ENCODE measurements at places on chromosomes 3 and 15. TPM values are rescaled to one million over a fixed set of nuclear protein-coding genes. Genes with fewer than 3 reads are reported as not detected.

DNA sequence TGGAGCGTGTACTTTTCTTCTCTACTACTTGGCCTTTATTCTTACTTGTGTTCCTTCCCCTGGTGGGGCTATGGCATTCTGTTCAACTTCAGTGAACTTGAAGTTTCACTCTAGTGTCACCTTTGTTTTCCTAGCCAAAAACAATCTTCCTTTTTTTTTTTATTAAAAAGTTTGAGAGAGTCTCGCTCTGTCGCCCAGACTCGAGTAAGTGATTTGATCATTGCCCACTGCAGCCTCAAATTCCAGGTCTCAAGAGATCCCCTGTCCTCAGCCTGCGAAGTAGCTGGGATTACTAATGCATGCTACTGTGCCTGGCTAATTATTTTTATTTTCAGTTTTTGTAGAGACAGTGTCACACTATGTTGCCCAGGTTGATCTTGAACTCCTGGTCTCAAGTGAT lies 124.8 kb downstream of the SST start:
- no peak for DNase-seq

- DNase-seq: peak; percentile 93
Observed at GRCh38 chr3:127750226-127751031, 71.9 kb downstream of the MGLL start.

DNA sequence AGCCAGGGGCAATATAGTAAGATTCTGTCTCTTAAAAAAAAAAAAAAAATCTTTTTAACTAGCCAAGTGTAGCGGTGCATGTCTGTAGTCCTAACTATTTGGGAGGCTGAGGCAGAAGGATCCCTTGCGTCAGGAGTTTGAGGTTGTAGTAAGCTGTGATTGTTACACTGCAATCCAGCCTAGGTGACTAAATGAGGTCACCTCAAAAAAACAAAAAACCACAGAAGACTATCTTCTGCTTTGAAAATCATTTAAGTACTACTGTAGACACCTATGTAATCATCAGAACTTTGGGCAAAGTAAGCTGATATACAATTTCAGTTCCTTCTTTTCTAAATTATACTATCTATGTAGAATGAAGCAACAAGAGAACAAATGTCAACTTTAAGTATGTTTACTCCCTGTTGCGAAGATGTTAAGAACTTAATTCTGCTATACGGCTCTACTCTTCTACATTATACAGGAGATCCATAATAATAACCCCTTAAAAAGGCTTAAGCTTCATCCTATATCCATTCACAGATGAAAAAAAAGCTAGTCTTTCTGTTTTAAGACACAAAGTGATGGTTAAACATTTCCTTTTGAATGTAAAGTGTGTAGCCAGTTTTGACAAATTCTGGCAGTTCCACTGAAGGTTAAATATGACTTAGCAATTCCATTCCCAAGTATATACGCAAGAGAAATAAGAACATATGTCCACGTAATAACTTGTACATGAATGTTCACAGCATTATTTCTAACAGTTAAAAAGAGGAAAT lies 15.2 kb downstream of the DAZL start:
- DNase-seq: no peak

LIPH gene
- total RNA-seq: 1.9 TPM

GRCh38 chr3:157542711-157543500 lies 39.7 kb upstream of the VEPH1 start:
- DNase-seq: no peak

DNA sequence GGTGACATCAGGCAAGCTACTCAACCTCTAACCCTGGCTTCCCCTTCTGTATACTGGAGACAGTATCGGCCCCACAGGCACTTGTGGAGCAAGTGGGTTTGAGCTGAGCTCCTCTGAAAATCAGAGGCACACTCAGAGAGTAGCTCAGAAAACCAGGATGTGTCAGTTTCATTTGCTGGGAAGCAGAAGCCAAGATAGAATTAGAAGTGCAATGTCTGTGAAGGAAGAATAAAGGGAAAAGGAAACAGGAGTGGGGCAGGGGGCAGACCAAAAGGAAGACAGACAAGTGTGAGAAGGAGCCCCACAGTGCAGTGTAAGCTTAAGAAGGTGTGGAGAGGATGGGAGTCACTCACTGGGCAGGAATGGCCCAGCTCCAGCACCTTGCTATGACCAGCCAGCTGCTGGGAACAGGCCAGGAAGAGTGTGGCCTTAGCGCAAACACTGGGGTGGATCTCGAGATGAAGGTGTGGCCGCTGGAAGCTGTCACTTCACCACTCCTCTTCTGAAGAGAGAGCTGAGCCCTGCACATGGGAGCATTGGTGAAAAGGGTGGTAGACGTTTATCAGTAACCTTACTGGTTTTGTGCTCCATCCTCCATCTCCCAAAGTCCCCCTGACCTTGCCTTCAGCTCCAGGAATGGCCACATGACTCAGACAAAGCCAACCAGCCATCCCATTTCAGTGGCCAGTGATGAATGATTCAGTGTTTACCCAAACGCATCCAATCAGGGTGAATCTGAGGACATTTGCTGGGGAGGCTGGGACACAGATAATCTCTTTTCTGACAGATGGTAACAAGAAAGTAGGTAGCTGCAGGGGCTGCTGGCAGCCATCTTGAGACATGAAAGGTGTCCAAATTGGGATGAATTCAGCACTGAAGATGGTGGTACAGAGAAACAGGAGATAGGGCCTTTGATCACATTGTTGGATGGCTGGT lies 108.4 kb downstream of the SHQ1 start:
- DNase-seq: peak; percentile 56

ASB14 gene
- not detected for total RNA-seq

- no peak for DNase-seq
Observed at GRCh38 chr3:12979947-12980487, 93.2 kb downstream of the IQSEC1 start.

DNA sequence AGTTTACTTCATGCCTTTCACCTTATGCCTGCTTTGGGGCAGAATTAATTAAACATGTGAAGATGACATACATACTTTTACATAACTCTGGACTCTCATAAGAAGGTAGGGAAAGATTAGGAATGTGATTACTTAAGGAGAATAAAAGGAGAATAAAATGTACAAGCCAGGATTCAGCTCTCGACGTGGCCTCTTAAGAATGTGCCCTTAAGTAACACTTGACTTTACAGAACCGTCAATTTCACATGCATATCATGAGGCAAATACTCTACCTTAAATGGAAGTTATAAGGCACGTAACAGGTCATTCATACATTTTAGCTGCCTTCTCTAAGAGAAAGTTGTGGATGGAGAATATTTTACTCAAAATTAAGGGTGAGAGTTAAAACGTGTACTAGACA lies 263.7 kb upstream of the LMCD1 start:
- no peak for DNase-seq

DNA sequence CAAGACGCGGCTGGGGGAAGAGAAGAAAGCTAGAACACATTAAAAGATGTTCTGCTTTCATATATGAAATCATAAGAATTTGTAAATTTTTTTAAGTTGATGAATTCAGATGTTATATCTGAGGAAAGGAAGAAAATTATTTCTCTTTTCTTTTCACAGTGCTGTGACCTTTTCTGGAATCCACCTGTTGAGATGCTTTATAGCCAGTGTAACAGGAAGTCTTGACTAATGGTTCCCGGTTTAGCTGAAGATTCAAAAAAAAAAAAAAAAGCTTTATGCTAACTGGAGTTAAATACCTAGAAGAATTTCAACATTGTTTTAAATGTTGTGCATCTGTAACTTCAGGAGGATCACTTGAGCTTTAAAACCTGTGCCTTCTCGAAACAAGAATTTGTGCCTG lies 9.9 kb downstream of the GTPBP8 start:
- DNase-seq: no peak

SEMA3B gene
- total RNA-seq: 29.5 TPM

- no peak for DNase-seq
Observed at GRCh38 chr3:101158374-101158773, 162.0 kb downstream of the IMPG2 start.

DNA sequence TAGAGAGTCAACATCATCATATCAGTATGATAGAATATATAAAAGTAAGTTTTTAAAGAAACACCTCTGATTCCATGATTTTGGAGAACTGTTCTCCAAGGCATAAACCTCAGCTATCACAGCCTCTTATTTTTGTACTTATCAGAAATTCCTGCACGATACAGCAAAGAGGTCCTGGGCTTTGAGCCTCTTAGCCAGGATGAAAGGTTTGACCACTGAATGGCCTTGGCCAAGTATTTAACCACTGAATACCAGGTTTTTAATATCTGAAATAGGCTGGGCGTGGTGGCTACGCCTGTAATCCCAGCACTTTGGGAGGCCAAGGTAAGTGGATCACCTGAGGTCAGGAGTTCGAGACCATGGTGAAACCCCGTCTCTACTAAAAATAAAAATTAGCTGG lies 1.9 kb upstream of the FAM174B start:
- no peak for DNase-seq

GRCh38 chr15:23687143-23687470 lies at the start of gene NDN:
Gene NDN, minus strand, starts transcription at chr15:23687305. Its CDS starts 88 bp downstream, at chr15:23687217.
- DNase-seq: no peak

- DNase-seq: no peak
Observed at GRCh38 chr3:130093741-130094391, 12.2 kb downstream of the ALG1L2 start.

DNA sequence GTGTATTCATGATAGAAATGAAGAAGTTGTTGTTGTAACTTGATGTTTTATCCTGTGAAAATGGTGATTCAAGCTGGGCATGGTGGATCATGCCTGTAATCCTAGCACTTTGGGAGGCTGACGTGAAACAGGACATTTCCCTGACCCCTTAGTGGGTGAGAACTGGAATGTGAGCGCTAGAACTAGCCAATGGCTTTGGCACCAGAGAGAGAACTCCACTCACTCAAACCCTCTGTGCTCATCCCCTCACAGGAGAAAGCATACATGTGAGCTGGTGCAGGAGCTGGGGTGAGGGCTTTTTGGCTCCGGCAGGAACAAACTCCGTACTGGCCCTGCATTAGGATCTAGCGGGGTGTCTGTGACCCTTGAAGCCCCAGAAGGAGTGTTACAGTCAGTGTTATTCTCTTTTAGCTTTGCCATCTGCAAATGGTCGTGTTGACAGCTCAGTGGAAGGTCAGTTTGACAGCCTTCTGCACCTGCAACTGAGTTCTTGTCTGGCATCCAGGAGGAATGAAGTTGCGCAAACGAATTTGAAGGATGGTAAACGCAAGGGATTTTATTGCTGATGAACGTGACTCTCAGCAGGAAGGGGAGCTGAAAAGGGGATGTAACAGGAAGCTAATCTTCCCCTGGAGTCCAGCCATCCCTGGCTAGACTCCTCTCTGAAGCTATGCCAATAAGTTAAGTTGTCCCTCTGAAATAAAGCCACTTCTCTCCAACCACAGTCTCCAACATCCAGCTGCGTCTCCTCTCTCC lies 1016.6 kb upstream of the CADM2 start:
- no peak for DNase-seq

ITIH3 gene
- not detected for total RNA-seq

GRCh38 chr3:111080413-111080812 lies 8.8 kb downstream of the NECTIN3 start:
- no peak for DNase-seq

DNA sequence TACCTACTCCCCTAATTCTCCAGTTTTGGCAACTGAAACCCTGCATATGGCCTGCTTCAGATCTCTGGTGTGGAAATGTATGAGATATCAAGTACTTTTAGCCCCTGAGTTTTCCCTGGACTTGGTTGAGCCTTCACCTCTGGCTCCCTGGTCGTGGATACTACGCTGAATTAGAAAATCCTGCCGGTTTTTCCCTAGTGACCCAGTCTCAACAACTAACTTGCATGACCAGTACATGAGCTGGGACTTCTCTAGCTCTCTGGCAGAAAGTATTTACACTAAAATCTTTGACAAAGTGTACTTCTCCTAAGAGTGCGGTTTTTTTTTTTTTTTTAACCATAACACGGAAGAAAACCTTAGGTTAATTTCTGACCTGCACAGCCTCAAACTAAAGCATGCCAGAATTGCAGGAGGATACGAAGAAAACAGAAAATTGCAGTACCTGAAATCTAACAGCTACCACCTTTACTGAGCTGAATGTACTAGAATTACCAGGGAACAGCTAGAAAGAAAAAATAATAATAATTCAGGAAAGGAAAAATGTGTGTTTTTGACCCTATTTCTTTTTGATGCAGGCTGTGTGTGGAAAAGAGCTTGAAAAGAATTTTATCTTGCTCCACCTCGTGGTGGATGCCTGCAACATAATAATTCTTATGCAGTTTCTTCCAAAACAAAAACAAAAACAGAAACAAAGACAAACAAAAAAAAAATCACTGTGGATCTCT lies 165.6 kb downstream of the GMNC start:
- no peak for DNase-seq

DNA sequence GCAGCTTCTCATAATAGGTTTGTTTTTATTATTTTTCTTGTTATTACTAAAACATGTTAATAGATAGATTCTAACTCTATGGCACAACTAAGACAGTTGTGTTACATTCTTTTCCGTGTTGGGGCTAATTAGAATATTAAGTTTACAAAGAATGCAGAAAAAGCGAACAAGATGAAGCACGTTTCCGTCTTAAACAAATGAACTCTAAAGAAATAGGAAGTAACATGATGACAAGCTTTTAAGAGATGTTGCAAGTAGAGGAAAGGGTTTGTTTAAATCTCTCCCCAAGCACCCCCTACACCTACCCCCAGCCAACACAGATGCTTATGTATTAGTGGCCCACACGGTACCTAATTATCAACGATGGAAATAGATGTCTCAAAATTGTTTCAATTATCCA lies 207.1 kb downstream of the TP63 start:
- no peak for DNase-seq

DNA sequence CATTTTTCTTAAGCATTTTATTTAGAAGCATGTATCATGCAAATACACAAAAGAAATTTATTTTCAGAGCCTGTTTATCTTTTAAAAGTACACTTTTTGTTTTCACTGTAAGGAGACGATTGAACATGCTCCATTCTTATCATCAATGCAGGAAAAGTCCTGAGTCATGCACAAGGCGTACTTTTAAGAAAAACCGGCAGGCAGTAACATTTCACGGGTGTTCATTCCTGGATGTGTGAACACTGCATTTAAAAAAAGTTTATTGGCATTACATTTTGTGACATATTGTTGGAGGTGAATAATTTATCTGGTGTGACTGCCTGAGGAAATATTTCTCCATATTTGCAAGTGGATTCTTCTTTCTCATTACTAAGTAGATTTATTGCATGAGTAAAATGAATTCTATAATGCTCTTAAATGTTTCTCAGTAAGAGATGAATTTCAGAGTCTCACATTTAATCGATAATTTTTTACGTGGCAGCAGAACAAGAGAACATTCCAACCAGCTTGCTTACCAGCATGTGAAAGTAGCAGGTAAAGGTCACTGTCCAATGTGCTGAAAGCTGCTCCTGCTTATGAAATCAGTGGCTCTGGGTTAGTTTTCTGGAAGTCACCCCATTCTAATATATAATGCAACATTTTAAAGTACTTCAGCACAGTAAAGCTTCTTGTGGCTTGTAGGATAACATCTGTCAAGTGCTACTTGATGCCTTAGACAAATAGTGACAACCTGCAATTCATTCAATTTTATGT lies 87.0 kb downstream of the SV2B start:
- peak; percentile 13 for DNase-seq
